ENCODE measurements at places on chromosomes 2 and 18.

GRCh38 chr2:238339814-238340213 lies 19.5 kb downstream of the TRAF3IP1 start:
- no peak for DNase-seq

DNA sequence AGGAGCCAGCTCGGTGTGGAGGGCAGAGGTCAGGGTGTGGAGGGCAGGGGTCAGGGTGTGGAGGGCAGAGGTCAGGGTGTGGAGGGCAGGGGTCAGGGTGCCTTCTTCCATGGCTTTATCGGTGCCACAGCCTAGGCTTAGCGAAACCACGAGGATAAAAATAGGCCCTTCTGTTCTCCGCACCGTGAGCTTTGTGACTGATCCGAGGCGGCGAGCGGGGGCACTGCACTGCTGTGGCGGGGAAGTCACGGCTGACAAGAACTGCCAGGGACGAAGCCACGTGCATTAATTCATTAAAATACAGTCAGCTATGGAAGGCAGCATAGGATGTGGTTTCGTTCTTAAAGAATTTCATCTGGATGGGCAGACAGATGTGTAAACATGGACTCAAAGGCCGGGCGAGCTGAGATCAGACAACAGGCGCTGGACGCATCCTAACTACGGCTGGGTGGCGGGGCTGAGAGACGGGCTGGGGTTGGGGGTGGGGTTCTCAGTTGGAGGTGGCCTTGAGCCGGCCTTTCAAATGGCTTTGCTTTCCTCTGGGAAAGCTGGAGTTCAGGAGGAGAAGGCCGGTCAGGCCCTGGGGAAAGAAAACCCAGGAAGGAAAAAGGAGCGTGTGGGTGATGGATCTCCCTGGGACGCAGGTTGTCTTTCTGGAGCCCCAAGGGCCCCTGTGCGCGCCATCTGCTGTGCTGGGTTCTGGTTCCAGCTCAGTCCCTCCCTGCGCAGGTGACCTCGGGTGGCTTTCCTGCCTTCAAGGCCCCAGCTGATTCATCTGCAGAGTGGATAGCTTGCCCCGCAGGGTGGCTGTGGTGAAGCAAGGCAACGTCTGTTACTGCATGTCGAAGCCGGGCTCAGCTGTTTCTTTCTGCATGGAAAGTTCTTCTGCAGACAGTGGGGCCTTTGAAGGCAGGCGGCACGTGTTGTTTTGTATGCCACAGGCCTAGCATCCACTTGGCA lies 958 bp upstream of the ALLC start:
- no peak for DNase-seq

GRCh38 chr2:128511731-128512378 lies 193.2 kb upstream of the HS6ST1 start:
- no peak for DNase-seq

- DNase-seq = no peak
Observed at GRCh38 chr2:173462892-173463840, 108.5 kb downstream of the CDCA7 start.

- no peak for DNase-seq
Observed at GRCh38 chr2:44967056-44967455, 25.6 kb downstream of the SIX3 start.

DNA sequence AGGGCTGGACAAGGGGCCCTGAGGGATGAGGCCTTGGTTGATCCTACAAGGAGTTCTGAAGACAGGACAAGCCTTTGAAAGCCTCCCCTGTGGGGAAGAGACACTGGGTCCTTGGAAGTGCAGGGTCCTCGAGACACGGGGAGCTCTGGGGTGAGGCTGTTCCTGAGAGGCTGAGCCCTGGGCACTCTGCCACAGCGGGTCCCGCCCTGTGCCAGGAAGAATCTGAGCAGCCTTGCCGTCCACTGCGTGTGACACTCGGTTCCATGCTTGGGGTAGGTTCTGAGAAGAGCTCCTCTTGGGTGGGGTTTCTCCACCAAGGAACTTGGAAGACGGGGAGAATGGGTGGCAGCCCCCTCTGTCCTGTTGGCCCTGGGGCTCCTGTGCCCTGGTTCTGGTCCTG lies 13.9 kb downstream of the SNTG2 start:
- DNase-seq = no peak

DNA sequence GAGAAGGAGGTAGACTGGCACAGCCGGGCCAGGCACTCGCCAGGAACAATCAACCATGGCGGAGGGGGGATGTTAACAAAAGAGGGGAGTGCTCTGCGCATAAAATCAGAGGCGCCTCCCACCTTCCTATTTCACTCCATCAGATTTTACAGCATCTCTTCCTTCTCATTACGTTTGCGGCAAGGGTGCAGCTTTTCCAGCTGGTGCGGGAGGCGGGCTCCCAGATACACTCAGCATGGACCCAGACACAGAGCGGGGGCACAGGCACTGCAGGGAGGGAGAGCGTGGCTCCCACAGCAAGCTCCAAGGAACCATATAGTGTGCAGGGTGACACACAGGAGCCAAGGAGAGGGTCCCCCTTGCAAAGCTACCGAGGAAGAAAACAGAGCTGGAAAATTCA lies 176.3 kb downstream of the EIPR1 start:
- DNase-seq = no peak

DNA sequence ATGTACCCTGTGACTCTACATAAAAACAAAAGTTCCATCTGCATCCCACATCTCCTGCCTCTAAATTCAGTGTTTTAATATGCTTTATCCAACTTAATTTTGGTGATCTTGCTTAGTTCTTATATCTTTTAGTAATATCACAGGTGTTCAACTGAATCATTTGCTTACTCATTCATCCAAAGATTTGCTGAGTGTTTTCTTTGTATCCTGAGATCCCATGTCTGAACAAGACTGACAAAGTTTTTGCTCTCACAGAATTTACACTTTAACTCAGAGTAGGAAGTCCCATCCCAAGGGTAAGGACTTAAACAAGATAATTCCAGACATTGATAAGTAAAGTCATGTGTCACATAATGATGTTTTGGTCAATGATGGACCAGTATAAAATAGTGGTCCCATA lies 87.0 kb downstream of the FSIP2 start:
- no peak for DNase-seq

- peak; percentile 15 for DNase-seq
Observed at GRCh38 chr18:55706898-55707297, 118.9 kb upstream of the TCF4 start.

GRCh38 chr18:48777026-48777743 lies 173.6 kb downstream of the SMAD7 start:
- peak; percentile 28 for DNase-seq

- no peak for DNase-seq
Observed at GRCh38 chr2:114717049-114717448, 274.6 kb downstream of the DPP10 start.

DNA sequence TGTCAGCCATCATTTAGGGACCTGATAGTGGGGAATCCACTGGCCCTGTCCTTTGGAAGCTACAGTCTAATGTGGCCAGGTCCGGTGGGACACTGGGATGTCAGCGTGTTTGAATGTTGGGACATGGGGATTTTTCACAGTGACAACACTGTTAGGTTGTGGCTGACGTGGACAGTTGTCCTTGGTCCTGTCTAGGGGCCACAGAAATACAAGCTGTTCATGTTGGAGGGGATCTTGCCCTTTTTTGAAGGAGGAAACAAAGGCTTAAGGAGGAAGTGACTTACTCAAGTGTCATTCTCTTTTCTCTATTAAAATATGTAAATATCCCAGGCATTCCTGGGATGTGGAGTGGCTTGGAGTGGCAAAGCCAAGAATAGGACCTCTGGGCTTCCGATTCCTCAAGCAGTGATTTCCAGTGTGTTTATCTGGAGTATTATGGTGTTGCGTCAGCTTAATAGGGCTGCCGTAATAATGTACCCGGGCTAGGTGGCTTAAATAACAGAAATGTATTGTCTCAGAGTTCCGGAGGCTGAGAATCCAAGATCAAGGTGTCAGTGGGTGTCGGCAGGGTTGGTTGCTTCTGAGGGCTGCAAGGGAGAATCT lies 8.5 kb downstream of the ACOXL start:
- DNase-seq = peak; percentile 23

GRCh38 chr2:105882341-105882740 lies 137.6 kb downstream of the NCK2 start:
- DNase-seq = no peak

GRCh38 chr18:65938592-65939372 lies 188.0 kb downstream of the CDH7 start:
- DNase-seq = peak; percentile 16

GRCh38 chr2:40827392-40827791 lies 375.5 kb upstream of the SLC8A1 start:
- DNase-seq = no peak

DNA sequence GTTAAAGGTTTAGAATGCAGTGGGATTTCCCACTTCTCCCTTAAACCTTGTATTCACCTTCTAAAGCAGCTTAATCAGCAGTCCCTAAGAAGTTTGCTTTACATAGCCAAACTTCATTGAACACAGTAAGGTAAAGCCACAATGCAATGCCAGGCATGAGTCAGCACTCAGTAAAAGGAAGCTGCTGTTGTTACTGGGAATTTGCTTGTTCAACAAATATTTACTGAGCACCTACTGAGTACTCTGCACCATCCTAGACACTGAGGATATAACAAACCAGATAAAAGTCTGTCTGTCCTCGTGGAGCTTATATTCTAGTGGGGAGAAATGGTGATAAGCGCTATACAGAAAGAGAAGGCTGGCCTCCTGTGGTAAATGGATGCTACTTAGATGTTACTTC lies 162.7 kb downstream of the PKP4 start:
- peak; percentile 58 for DNase-seq

- no peak for DNase-seq
Observed at GRCh38 chr2:58917596-58917995, 676.5 kb upstream of the FANCL start.

- DNase-seq = peak; percentile 82
Observed at GRCh38 chr2:120253021-120253882, 600 bp downstream of the RALB start.

DNA sequence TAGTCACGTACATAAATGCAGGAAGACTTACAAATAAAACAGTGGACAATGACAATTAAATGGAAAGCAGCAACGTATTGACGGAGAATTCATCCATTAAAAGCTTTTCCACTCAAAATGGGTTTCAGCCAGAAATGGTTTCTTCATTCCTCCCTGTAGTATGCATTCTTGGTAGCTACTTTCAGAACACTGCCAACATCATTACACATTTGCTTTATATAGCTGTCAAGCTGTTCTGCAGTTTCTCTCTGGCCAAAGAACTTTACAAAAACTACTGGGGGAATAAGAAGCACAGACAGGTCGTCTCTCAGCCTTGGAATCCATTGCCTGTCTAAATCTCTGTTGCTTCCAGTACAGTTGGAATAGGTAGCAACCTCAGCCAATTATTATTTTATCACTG lies 84.1 kb upstream of the NCKAP5 start:
- DNase-seq = no peak
